ENCODE measurements at places on chromosomes 12 and 14.

- DNase-seq: no peak
Measured at GRCh38 chr14:105059925-105060565, 5.2 kb downstream of the GPR132 start.

GRCh38 chr12:3833670-3834310 lies 39.4 kb downstream of the PARP11 start:
- DNase-seq: no peak

DNA sequence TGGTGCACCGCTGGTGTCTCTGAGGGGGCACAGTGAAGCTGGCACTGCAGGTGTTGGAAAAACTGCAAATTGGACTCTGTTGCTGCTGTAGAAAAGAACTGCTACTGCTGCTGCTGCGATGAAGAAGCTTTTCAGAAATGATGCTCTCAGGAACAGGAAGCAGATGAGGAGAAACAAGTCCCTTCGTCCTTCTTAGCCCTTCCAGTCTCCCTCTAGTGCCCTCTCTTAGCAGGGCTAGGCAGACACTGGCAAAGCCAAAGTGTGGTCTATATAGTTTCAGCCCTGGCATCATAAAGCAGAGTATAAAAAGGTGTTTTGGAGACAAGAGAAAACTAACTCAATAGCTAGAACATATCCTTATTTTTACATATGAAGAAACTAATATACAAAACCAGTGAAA lies 174.5 kb downstream of the MYRFL start:
- DNase-seq: no peak

DNA sequence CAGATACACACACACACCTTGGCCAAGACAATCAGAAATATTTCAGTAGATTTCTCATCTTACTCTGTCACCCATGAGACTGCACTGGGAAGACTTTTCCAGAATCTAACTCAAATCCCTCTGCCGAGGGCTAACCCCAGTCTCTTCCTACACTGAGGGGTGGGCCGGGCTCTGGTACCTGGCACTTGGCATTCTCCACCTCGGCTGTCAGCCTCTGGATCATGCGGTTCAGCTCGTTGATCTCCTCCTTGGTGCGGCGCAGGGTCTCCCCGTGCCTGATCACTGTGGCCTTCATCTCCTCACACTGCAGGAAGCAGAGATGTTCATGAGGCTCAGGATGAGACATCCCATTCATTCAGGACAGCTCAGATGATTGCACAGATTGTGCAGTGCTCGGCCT lies 4.9 kb downstream of the KRT83 start:
- DNase-seq: no peak

DNA sequence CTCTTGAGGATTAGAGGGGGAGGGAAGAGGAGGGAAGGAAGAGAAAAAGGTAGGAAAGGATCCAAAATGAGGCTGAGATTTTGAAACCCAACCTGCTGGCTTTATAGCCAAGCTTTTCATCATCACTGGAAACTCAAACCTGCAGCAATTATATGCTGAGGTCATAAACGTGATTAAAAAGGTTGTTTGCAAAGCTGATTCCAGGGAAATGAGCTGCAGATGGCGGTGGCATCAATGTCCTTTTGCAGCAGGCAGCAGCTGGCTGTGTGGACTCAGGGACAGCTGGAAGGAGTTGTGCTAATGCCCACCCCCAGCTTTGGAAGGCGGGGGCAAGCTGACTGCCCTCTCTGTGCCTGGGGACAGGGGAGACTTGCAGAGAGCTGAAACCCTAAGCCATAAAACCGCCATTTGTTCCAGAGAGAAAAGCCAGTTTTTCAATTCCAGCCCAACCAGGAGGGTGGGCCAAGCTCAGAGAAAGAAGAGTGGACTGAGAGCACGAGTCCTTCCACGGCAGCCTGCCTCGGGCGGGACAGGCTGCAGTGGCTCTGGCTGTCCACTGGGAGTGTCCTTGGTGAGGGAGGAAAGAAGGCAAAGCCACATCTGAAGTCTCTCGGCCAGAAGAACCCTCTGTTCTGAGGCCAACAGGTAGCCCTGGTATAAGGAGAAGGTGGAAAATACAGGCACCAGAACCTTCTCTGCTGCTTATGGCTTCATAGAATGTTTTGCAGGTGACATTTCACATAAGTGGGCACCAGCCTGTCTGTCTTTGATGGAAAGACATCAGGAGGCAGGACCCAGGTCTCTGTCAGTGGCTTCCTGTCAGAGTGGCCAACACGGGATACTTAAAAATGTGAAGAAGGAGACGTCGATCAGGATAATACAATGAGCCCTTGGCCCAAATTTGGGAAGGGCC lies 90.7 kb downstream of the SINHCAF start:
- DNase-seq: no peak

- DNase-seq: no peak
Measured at GRCh38 chr12:52801773-52802172, 5.9 kb upstream of the KRT3 start.

GRCh38 chr12:10170216-10170615 lies 1.7 kb downstream of the OLR1 start:
- no peak for DNase-seq

GRCh38 chr14:28754209-28754985 lies 12.2 kb upstream of the FOXG1 start:
- DNase-seq: no peak

GRCh38 chr14:26873362-26873960 lies 275.6 kb upstream of the NOVA1 start:
- no peak for DNase-seq

GRCh38 chr12:80359703-80360102 lies 84.3 kb upstream of the PTPRQ start:
- DNase-seq: no peak

GRCh38 chr14:35352274-35353233 lies 52.0 kb downstream of the NFKBIA start:
- no peak for DNase-seq

- DNase-seq: no peak
Measured at GRCh38 chr14:53692451-53692850, 264.2 kb downstream of the BMP4 start.

- no peak for DNase-seq
Measured at GRCh38 chr14:100330388-100330931, 7.3 kb downstream of the SLC25A47 start.

GRCh38 chr14:54116972-54117371 lies 160.3 kb upstream of the BMP4 start:
- no peak for DNase-seq

DNA sequence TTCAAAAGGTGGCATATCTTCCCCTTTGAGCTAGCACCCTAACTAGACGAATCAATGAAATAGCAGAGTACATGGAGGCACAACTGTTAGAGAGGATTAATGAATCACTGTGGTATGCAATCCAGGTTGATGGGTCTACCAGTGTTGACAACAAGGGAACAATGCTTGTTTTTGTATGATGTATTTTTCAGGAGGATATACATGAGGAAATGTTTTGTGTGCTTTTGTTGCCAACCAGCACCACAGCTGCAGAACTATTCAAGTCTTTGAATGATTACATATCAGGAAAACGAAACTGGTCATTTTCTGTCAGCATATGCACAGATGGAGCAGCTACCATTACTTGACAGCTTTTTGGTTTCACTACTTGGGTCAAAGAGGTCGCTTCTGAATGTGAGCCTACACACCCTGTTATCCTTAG lies 142.6 kb downstream of the GPHN start:
- DNase-seq: no peak

DNA sequence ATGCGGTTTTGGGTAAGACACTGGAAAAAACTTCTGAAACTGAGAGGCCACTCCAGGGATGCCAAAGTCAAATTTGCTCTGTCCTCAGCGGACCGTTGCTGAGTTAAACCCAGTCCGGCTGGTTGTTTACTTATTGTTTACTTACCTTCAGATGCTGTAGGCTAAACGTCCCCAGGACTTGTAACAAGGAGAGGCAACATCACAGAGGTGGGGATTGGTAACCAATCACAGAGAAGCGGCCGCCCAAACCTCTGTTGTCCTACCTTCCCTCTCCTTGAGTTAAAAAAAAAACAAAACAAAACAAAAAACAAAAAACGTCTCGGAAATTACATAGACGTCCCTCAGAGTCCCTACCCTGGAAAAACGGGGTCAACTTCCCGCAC lies 380 bp downstream of the ANO2 start:
- no peak for DNase-seq

GRCh38 chr12:15208871-15209656 lies 12.2 kb downstream of the RERG start:
- DNase-seq: no peak

GRCh38 chr12:131947482-131948027 lies 2.2 kb upstream of the EP400 start:
- no peak for DNase-seq

DNA sequence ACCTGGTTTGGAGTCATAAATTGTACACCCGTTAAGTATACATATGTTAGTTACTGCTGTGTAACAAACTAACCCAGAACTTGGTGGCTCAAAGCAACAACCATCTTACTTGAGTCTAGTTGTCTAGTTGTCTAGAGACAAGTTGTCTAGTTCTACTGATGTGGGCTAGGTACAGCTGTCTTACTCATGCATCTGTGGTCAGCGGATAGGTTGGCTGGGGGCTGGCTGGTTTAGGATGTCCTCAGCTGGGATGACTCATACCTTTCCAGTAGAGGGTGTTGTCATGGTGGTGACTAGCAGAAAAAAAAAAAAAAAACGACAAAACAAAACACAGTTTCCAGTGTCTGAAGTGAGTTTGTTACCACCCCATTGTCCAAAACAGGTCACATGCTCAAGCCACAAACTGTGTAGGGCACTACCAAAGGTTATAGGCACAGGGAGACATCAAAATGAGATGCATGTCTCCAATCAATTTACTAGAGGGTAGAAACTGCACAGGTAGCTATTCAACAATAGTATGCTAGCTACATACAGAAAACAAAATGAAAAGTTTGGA lies 680.3 kb downstream of the MED13L start:
- no peak for DNase-seq

DNA sequence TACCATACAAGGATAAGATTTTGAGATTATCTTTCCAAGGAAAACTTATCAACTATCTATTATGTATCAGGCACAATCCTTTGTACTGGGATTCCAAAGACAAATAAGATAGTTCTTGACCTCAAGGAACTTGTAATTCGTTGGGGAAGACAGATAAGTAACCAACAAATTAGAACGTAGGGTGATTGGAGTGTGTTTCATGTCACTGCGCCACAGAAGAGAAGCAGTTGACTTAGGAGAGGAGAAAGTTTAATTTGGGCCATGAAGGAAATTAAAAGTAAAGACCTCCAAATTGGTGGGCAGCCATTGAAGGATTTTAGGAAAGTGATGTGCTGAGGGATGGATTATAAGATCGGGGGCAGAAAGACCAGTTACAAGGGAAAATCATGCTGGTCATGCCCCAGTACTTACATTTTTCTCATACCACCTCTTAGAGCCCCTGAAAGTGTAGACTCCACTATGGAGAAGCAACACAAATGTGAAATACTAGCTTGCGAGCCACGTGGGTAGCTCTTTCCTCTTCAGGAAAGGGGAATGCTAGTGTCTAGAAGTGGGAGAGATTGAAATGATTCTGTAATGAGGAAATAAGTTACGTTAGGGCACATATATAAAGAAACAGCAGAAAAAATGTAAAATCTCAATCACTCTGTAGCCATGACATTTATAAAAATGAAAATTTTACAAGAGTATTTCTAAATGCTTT lies 148.7 kb downstream of the ETV6 start:
- DNase-seq: no peak

- no peak for DNase-seq
Measured at GRCh38 chr14:92328664-92329255, 5.8 kb downstream of the SLC24A4 start.

- DNase-seq: no peak
Measured at GRCh38 chr12:56930241-56930640, 4.0 kb downstream of the SDR9C7 start.

GRCh38 chr14:93056166-93056839 lies 59.4 kb downstream of the ITPK1 start:
- no peak for DNase-seq

GRCh38 chr12:47242426-47242825 lies 162.7 kb upstream of the AMIGO2 start:
- no peak for DNase-seq

GRCh38 chr12:91952916-91953315 lies 192.7 kb downstream of the BTG1 start:
- DNase-seq: no peak

DNA sequence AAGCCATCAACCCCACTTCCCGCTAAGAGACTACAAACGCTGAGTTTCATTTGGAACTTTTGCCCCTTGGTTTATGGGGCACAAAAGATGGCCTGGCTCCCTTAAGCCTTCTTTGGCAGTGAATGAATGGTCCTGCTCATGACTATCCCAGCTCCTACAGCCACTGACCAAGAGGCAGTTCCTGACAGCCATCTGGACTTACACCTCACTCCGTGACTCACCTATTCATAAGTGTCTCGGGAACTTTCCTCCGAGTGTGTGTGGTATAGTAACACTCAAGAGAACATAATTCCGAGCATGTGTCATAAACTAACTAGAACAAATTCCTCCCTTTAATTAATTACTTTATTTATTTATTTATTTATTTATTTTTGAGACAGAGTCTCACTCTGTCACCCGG lies 51.9 kb upstream of the NUDT4 start:
- DNase-seq: no peak

- DNase-seq: no peak
Measured at GRCh38 chr14:39491134-39491571, 58.9 kb upstream of the FBXO33 start.

DNA sequence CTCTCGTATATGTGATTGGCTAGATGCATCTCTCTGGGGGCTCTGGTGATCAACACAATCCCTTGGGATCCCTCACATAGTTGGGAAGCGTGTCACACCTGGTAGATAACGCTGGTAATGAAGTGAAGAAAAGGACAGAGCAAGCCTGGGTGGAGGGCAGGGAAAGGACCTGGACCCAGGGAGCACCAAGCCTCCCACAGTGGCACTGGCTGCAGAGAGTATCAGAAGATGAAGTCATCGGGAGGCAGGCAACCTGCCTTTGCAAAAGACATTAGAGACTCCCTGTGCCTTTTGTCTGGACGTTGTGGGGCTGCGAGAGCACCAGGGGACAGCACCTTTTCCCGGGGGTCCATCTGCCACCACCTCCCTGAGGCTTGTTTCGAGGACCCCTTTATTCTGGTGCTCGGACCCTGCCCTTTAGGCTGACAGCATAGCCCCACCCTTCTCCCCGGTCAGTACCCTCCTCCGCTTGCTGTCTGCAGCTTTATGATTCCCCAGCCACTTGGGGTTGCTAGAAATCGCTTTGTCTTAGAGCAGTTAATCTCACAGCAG lies 116.4 kb downstream of the EML1 start:
- no peak for DNase-seq

DNA sequence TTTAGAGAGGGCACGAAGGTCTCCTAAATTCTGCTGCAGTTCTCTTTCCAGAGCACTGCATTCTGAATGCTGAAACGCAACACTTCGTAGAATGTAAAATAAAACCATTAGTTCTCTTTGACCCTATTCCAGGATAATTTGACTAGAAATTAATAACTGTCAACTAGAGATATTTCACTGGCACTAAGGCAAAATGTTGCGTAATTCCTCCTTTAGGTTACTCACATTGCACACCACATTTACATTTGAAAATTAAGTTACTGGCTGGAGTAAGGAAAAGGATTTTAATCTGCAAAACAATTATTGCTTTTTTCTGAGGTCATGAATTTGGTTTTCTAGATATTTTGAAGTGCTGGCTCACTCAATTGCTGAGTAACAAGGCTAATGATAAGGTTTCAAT lies 58.0 kb upstream of the TRHDE start:
- no peak for DNase-seq

- DNase-seq: no peak
Measured at GRCh38 chr12:68119250-68119649, 40.3 kb downstream of the IFNG start.
